ENCODE measurements at places on chromosomes 1 and 21. TPM values are rescaled to one million over a fixed set of nuclear protein-coding genes. Genes with fewer than 3 reads are reported as not detected.
A peak's percentile ranks its signal among the peaks of the same experiment; 100 is the strongest.

- DNase-seq, result no peak
These were observed 76.5 kb downstream of the ATP1A1 start for GRCh38 chr1:116449578-116449977.

GRCh38 chr1:50873458-50874187 is 86.4 kb downstream of the FAF1 start:
- DNase-seq, result no peak

Gene ADAMTSL4
- total RNA-seq, result 0.25 TPM

DNA sequence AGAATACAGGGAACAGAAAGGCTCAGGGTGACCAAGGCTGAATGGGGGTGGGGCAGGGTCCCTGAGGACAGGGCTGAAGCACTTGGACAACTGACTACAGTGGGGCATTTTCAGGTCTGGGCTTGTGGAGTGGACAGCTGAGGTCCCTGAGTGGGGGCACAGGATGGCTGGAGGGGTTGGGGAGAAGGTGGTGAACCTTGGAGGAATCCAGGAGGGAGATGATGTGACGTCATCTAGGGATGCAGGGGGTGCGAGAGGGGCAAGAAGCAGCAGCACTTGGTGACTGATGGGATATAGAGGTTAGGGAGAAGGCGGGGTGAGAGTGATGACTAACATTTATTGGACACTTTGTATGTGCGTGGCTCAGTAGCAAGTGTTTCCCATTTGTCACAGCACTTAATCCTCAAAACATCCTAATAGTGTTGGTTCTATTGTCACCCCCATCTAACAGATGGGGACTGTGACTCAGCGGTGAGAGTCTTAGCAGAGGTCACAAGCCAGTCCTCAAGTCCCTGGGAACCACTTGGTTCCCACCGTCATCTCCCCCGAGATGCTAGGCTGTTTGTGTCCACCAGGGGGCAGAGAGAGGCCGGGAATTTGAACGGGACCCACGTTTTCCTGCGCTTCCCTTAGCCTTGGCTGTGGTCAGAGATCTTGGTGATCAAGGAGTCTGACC is 27.9 kb upstream of the BMP8B start:
- peak; percentile 18 for DNase-seq

DNA sequence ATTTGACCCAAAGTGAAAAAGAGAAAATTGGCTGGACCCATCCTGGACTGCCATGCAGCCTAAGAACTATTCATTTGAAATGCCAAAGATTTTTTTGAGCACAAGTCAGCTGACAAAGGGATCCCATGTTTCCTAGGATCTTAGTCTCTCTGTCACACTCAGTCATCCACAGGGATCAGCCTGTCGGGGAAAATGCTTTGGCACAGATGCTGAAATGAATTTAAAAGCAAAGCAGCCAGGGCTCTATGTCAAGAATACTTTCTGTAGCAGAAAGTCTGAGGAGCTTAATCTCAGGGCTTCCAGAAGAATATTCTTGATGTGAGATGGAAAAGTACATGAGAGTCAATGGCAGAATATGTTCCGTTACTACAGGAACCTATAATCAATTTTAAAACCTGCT is 1900.8 kb downstream of the MRPL39 start:
- no peak for DNase-seq

- no peak for DNase-seq
These were observed 9.5 kb upstream of the YRDC start for GRCh38 chr1:37817481-37817880.

Gene SRSF11
- total RNA-seq, result 105 TPM

- DNase-seq, result no peak
These were observed 48.7 kb downstream of the SMYD2 start for GRCh38 chr1:214329470-214330220.

- DNase-seq, result no peak
These were observed 16.8 kb downstream of the GALNT2 start for GRCh38 chr1:230083746-230084407.

DNA sequence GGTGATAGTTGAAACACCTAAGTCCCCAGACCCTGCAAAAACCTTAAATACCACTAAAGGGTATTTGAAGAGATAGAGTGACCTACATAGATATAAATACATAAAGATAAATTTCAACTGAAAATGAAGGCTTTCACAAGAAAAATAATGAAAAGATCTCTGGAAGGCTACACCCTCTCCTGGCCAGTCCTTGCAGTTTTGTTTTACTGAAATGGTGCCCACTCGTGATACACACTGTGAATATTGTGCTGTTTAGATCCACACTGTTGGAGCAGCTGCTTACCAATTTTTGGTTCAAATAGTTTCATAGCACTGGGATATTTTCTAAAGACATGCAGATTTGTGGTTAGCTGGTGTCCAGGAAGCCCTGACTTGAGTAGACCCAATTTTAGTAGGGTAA is 31.5 kb upstream of the RNF187 start:
- DNase-seq, result no peak

Gene ASH1L
- 13.5 TPM for total RNA-seq

Gene GCSAML
- not detected for total RNA-seq

Gene PTGER3
- total RNA-seq, result not detected

DNA sequence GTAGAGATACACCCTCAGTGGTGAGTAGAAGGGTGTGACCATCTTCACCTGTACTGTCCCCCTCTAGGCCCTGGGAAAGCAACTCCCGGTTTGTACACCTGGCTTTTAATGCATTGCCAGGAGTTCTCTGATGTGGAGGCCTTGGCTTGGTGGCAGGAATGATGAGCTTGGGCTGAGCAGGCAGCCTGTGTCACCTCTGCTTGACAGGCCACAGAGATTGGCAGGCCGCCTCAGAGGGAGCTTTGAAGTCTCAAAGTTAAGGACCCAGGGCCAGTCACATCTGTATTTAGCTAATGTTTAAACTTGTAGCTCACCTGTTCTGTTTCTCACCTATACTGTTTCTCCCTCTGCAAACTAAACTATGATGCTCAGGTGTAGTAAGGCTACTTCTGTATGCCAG is 28.5 kb downstream of the HUNK start:
- no peak for DNase-seq

DNA sequence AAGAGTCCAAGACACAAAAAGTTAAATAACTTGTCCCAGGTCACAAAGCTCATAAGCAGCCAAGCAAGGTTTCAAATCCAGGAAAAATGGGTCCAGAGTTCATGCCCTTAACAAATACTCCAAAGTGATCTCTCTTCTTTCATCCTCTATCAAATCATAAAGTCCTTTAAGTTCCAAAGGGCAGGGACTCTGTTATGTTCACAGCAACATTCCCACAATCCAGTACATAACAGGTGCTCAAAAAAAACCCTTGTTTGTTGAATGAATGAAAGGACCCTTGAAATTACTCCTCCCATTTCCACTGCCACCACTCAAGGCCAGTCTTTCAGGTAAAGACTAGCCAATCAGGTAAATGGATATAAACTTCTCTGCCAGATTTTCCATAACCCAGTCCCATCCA is 2.7 kb downstream of the ABL2 start:
- DNase-seq, result no peak

DNA sequence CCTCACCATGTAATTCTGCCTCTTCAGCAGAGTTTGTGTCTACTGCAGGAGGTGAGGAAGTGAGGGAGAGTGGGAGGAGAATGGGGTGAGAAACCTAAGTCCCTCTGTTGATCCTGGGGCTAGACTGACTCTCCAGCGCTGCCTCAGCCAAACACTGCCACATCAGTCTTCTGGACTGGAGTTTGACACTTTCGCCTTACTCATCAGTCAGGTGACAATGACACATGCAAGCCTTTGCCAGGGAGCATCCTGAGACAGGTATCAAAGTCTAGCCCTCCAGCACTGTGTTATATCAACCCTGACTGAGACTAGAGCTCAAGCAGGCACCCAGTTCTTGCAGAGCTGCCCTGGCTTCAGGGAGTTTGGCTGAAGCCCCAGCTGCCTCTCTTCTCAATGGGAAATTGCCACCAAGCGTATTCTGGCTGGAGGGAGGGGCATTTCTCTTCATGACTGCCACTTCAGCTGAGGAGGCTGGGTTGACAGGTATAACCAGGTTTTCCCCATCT is 33.3 kb upstream of the SUCO start:
- DNase-seq, result no peak

Gene CD1E
- total RNA-seq, result not detected

Gene P3H1
- total RNA-seq, result 67.0 TPM

GRCh38 chr1:67838180-67838910 is 5.1 kb upstream of the GNG12 start:
- DNase-seq, result no peak

Gene MYOM3
- not detected for total RNA-seq

Gene CFAP45
- total RNA-seq, result 0.13 TPM

DNA sequence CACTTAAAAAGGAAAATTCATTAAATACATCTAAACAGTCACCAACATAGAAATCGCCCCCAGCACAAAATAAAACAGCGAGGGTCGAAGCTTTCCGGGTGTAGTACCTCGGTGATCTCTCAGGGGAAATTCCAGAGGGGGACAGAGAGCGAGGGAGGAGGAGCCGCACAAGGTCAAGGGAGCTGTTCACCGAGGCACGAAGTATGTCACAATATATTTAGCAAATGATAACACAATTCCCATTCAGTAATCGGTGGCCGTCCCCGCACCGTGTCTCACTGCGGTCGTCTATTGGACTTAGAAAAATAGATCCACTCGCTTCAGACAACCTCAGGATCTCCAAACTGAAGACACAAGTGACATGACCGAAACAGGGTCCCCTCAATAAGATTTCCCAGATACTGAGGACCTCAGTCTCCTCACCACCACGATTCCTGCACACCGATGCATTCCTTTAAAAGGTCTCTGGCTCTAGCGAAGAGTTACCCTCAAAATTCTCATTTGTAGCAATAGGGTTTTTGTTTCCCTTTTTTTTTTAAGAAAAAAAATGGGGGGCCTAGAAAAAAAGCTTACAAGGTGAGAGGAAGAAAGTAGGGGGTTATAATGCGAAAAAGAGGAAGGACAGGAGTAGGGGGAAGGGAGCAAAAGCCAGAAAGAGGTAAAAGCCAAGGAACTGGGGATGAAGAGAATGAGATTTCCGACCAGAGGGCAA is 1.1 kb downstream of the LPGAT1 start:
- no peak for DNase-seq

DNA sequence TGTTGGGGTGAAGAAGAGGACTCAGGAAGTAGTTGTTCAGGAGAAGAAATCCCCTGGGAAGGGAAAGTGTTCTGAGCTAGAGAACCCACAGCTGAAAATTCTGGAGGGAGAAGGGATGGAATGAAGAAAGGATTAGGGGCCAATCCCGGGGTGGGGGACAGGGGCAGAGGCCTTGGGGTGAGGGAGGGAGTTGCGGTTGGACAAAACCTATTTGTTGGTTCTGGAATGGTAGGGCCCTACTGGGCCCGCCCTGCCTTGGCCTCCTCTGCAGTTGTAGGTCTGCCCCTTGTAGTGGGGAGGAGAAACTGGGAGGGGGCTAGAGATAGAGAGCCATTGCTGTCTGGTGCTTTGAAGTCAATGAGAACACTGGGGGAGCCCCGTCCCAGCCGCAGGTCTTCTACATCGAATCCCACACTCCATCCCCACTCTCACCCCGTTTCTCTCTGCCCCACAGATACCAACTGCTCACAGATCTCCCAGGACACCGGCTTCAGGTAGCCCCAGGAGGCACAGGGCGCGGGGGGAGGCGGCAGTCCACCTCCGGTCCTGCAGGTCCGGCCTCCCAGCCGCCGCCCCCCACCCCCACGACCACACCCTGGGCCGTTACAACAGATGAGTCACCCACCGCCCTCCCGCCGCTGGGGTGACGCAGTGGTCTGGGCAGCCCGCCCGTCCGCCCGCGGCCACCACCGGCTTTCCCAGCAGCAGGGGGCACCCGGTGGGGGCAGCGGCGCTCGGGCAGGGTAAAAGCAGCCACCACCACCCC is 1.1 kb downstream of the TAGLN2 start:
- peak; percentile 68 for DNase-seq

DNA sequence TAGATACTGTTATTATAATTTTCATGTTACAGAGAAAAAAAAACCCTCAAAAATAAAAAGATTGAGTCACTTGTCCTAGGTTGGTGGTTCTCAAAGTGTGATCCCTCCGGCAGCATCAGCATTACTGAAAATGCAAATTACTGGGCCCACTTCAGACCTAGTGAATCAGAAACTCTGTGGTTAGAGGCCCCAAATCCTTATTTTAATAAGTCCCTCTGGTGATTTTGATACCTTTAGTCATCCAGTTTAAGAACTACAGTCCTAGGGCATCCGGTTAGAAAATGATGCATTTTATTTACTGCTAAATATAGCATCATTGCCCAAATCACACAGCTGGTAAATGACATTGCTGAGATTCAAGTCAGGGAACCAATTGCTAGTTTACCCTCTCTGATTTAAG is 203.7 kb upstream of the RUNX1 start:
- DNase-seq, result no peak
